COR-L47 (cell line): ENCODE measurements at places on chromosomes 6 and 20.

GRCh38 chr6:11514672-11515071, 22.9 kb upstream of the TMEM170B start:
- DNase-seq: no peak

DNA sequence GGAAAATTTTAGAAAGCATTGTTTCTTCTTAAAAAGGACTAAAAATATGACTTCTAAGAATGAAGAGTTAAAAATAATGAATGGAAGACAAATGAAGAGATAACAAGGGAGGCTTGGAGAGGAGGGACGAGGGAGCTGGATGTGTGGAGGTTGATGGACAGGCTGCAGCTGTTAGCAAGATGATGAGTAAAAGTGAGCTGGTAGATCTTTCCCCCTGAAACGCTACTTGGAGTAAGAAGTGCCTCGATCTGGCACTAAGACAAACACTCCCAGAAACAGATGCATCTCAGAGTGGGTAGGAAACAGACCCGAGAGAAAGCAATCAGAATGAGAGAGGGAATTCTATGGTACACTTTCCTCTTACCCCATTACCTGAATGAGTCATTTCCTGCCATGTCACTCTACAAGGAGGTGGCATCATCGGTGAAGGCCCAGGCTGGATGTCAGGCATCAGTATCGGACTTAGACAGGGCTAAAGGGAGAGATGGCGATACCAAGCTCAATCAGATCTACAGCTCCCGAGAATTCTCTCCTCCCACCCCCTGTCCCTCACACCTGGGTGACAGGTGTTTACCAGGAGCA, 154.1 kb upstream of the BMP2 start:
- DNase-seq: no peak

DNA sequence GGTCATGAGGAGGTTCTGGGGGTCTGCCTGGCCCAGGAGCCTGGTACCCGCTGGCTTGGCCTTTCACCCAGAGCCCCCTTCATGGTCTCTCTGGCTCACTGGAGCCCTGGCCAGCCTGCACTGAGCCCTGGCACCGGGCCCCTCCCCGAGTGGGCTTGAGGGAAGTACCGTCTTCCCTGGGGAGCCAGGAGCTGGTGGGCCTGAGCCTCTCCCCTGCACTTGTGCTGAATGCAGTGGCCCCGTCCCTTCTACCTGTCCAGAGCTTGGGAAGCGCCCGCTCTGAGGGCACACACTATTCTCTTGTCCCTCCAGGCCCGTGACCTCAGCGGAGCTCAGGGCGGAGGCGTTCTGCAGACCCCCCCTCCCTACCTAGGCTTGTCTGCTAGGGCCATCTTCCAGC, 62.2 kb downstream of the TCP11 start:
- DNase-seq: no peak

DNA sequence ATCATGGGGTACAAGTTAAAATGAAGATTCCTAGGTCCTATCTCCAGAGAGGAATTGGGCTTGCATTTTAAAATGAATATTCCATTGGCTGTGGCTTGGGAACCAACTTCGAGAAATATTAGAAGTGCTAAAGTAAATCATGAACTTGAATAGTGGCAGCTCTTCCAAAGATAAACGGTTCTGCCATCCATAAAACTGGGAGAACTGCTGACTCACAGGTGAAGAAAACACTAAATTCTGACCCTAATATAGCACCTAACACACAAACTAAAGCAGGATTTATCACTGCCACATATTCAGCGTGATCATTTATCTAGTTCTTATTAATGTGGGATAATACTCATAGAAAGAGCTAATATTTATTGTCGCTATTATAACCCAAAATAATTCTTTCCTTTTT, 508.1 kb upstream of the ID4 start:
- DNase-seq: no peak

DNA sequence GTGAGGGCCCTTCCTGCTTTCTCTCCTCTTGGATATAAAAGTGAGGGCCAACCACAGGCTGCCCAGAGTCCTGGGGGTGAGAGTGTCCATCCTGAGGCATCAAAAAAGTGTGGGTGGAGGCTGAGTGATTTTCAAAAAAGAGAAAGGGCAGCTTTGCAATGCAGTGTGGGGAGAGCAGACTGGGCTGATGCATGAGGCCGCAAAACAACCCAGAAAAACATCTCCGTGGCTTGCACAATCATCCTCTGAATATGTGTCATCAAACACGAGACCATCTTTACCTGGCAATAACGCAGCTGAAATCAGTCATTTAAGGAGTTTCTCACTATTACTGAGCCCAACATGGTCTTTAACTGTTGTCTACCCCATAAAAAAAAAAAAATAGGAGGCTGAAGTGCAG, 191.2 kb upstream of the SOX4 start:
- no peak for DNase-seq

DNA sequence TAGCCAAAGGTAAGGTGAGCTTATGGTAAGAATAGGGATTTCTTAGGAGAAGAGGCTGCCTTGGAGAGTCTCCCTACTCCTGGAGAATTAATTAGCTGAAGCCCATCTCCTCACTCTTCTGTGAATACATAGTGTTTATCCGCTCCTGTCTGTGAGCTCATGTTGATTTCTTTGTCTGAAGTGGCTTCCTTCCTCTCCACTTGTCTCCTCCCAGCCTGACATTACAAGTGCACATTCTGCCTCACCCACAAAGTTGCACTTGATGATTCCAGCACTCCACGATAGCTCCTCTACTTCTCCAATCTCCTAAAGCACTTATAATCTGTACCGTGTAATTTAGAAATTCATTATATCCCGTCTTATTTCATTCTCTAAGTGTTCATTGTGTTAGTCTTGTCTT, 287.2 kb downstream of the QKI start:
- DNase-seq: no peak

GRCh38 chr6:166540631-166541331, 45.7 kb downstream of the RAMACL start:
- DNase-seq: no peak

DNA sequence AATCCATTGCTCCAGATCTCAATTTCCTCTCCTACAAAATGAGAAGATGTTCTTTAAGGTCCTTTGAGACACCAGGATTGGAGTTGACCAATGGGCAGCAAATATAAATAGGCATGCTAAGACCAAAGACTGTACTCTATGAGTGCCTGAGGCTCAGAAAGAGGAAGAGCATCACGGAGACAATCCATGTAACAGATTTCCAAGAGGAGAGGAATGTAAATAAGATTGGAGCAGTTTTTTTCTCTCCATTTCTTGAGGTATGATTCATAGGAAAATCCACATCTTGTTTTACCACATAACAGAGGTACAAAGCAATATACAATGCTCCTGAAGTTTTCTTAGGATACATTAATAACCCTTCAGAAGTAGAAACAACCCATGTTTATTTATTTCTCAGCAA, 109.8 kb downstream of the UBE3D start:
- DNase-seq: no peak

DNA sequence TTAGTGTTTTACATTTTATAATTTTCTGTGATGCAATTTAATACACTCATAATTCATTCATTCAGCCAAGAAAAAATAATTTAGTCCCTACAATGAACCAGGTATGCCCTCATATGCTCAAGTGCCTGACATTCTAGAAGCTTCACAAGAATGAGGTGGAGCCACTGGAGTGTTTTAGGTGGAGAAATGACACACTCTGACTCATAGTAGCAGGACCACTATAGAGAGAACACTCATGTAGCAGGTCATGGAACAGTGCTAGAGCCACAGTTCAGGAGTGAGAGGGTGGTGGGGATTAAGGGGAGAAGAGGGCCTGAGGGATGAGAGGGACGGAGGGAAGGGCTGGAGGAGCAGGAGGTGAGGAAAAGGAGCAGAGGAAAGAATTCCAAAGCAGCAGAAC, 1.4 kb upstream of the HLA-G start:
- no peak for DNase-seq

DNA sequence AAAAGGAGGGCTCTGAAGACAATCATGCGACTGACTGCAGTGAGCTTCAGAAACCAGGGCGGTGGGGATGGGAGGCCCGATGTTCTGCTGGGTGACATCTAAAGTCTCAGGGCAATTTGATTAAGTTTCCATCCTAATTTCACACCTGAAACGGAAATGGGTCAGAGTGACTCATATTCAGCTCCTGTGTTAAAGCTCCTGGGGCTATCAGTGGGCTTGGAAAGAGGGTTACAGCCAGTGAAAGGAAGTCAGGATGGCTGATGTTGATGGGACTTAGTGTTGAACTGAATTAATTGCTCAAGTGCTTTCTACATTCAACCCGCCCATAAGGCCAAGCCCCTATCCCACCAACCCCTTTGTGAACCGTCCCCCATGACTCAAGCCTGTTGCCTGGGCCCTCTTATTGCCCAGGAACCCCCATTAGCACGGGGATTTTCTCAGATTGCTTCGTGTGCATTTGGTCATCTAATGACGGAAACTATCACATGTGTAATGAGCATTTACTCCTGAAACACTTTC, 47.1 kb upstream of the TBC1D7 start:
- DNase-seq: no peak

DNA sequence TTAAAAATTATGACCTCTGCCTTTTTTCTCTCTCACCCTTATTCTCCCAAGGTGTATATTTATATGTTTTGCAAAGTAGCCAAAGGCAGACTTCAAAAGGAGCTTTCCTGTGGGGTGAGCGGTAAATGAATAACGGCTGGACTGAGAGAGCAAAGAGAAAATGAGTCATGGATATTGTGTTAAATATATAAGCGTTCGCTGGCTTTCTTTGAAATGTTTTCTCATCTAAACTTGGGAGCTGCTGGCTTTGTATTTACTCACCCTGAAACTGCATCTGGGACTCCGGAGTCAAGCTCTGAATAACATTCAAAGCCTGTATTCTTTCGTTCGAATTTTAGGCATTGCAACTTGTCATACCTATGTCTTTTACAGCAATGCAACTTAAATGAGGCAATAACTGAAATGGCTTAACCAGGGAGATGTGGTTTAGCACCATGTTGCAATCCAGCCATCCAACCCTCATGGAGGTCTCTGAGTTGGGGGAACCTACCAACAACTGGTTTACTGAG, 32.0 kb downstream of the ATXN1 start:
- no peak for DNase-seq

DNA sequence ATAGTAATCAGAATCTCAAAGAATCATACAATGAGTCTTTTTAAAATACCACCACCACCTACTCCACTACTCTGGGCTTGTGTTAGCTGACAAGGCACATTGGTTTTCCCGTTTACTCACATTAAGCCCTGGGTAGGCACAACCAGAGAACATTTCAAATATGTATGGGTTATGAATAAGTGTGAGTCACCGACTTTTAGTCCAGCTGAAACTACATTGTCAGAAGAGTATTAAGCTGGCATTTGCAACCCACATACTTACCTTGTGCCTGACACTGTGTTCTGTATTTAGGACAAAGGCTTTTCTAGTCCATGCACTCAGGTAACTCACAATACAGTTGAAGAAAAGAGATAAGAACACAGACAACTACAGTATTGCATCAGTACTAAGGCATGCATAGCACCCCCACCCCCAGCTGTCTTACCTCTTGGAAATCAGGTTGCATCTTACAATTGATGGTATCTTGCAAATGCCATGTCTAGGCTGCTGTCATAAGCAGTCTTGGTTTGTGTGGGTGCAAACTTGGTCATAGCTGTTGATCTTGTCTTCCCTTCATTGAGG, 40.3 kb upstream of the AHI1 start:
- no peak for DNase-seq

DNA sequence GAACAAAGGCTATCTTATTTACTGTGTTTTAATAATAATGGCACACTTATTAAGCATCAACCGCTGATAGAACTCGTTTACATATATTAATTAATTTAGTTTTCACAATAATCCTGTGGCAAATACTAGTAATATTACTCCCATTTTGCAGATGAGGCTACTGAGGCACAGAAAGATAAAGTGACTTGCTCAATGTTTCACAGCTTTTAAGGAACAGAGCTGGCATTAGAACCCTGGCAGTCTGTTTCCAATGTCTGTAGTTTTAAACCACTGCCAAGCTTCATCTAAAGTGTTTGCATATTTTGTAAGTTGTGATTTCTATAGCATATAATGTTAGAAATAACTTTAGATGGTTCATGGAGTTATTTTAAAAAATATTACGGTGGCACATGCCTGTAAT, 38.4 kb upstream of the LRRC1 start:
- no peak for DNase-seq

DNA sequence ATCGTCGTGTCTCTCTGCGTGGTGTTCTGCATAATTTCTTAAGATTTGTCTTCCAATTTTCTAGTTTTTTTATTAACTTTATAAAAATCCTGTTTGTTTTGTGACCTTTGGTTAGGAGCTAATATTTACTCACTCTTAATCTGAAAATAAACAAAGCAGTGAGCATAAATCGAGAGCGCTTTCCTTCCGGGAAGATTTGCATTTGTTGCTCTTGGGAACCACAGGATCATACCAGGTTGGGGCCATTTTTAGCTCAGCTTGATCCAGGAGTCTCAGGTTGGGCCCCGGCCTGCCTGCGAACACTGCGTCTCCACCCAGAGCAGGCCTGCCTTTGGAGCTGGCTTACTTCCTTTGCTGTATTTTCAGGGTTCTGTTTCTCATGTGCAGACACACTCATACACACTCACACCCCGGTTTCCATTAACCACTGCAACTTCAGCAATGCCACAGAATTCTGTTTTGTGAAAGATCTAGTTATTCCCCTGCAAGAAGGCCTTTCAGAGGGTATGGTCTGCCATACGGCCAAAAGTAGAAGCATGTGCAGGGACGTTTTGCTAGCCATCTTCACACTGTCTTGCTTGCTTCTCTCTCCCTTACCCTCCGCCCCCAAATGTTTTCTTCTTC, 17.3 kb downstream of the BPHL start:
- no peak for DNase-seq

DNA sequence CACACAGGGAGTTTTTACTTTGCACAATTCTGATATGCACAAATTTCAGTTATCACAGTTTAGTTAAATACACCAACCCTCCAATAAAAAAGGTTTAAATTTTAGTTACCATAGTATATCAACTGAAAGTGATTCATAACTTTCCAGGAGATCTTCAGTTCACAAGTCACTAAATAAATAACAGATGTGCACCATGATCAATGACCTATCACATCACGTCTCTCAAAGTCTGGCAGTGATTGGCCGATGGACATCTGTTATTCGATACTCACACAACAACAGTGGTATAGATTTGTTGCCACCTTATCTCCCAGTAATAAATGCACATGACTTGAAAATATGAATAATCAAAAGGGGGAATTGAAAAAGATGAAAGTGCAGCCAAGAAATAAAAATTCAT, 66.8 kb upstream of the PTCHD4 start:
- no peak for DNase-seq

GRCh38 chr20:53439616-53440015, 154.0 kb downstream of the ZNF217 start:
- no peak for DNase-seq

DNA sequence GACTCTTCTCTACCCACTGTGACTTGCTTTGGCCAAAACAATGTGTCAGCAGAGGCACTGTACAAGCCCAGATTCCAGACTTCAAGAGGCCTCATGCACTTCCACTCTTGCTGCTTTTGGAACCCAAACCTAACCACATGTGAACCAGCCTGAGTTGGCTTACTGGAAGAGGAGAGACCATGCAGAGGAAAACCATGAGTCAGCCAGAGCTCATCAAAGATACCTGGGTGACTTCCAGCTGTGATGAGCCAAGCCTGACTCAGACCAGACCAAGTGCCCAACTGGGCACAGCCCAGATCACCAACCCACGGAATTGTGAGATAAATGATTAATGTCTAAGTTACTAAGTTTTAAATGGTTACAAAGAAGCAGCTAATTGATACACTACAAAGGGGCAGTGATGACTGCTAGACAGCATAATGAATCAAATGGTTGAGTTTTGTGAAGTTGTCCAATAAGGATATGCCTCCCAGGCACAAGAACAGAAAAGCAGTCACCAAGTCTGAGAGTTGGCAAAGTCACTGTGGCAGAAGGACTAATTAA, 16.2 kb upstream of the BEND6 start:
- DNase-seq: no peak

GRCh38 chr20:44742304-44743079, 3.2 kb upstream of the KCNK15 start:
- DNase-seq: no peak
